ENCODE measurements at places on chromosomes 7 and 10.

GRCh38 chr7:22129166-22129565 is 183.5 kb upstream of the CDCA7L start:
- DNase-seq, result no peak
- no peaks in the 10 kb centered on the region for H3K27me3 ChIP-seq
- no peak overlapping the region for H3K4me3 ChIP-seq
- H3K36me3 ChIP-seq, result no peaks in the 10 kb centered on the region
- no peaks in the 10 kb centered on the region for H3K4me1 ChIP-seq

GRCh38 chr10:94075506-94075905 is 81.8 kb downstream of the PLCE1 start:
- no peak overlapping the region for H3K27ac ChIP-seq
- H3K4me3 ChIP-seq, result no peak overlapping the region
- H3K27me3 ChIP-seq, result no peaks in the 10 kb centered on the region
- H3K36me3 ChIP-seq, result no peaks in the 10 kb centered on the region

DNA sequence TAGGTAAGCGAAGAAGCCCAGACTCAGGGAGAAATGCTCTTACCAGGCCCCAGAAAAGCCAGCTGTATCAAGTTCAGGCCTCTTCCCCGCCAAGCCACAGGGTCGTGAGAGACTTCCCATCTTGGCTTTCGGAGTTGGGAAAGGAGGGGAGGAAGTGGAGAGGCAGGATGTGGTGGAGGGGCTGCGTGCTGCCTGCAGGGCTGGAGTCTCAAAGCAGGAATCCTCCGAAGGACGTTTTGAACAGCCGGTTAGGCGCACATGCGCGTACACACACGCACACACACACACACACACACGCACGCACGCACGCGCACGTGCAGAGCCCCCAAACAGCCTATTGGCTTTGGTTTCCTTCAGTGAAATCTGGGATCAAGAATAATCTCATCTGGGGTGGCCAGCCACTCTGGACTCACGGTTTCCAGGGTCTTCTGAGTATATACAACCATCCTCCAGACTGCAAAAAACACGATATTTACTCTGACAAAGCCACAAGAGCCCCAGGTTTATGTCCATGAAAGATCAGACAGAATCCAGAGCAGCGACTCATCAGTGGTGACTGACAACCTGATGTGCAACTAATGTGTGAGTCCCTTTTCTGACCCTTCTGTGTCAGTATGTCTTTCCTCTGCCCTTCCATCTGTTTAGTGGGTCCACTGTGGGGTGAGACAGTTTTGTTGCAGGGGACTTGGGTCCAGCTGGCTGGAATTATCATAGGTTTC is 115.0 kb upstream of the ZNF438 start:
- H3K27me3 ChIP-seq, result no peaks in the 10 kb centered on the region
- peak; percentile 83 for DNase-seq
- peak overlapping the region; percentile 48 for H3K27ac ChIP-seq
- peaks cover 19% of the 10 kb centered on the region for H3K4me1 ChIP-seq
- H3K36me3 ChIP-seq, result no peaks in the 10 kb centered on the region

- no peaks in the 10 kb centered on the region for H3K4me1 ChIP-seq
- no peaks in the 10 kb centered on the region for H3K27me3 ChIP-seq
- no peak for DNase-seq
- H3K4me3 ChIP-seq, result no peak overlapping the region
Observed at GRCh38 chr7:1698201-1698600, 28.1 kb downstream of the ELFN1 start.

- H3K4me1 ChIP-seq, result peaks cover 21% of the 10 kb centered on the region
- DNase-seq, result no peak
- H3K4me3 ChIP-seq, result no peak overlapping the region
- no peaks in the 10 kb centered on the region for H3K27me3 ChIP-seq
Observed at GRCh38 chr7:128132426-128133069, 101.3 kb upstream of the LRRC4 start.

DNA sequence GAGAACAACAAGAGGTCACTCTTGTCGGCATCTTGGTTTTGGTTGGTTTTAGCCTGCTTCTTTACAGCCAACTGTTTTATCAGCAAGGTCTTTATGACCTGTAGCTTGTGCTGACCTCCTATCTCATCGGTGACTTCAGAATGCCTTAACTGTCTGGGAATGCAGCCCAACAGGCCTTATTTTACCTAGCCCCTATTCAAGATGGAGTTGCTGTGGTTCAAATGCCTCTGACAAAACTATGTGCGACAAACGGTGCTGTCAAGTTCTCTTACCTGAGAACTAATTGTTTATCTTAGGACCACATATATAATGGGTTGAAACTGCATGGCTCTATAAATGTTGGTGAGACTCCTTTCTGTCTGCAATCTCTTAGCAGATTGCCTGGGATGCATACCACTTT is 35.9 kb upstream of the POT1 start:
- DNase-seq, result no peak
- H3K27ac ChIP-seq, result no peak overlapping the region
- H3K27me3 ChIP-seq, result no peaks in the 10 kb centered on the region
- H3K36me3 ChIP-seq, result no peaks in the 10 kb centered on the region
- H3K4me1 ChIP-seq, result no peaks in the 10 kb centered on the region

DNA sequence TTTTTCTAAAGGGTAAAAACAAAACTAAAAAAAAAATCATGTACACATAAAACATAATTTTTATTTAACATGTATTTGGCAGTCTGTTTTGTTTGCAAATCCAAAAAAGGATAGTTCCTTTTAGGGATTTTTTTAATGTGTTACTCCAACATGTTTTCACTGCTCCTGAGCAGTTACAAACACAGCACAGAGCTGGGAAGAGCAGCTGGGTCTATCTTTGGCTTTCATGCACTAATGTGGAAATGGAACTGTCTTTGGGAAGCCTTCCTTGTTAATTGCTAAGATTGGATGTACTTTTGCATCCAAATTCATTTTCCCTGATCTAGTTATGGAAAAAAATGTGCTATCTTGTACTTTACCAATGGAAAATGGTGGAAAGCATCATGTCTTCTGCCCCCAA is 1035.1 kb downstream of the CNTNAP2 start:
- no peak overlapping the region for H3K27ac ChIP-seq
- H3K4me1 ChIP-seq, result no peaks in the 10 kb centered on the region
- no peak overlapping the region for H3K4me3 ChIP-seq
- no peak for DNase-seq

GRCh38 chr10:67622511-67622910 is 73.5 kb downstream of the CTNNA3 start:
- no peak for DNase-seq
- no peaks in the 10 kb centered on the region for H3K27me3 ChIP-seq
- no peak overlapping the region for H3K4me3 ChIP-seq

DNA sequence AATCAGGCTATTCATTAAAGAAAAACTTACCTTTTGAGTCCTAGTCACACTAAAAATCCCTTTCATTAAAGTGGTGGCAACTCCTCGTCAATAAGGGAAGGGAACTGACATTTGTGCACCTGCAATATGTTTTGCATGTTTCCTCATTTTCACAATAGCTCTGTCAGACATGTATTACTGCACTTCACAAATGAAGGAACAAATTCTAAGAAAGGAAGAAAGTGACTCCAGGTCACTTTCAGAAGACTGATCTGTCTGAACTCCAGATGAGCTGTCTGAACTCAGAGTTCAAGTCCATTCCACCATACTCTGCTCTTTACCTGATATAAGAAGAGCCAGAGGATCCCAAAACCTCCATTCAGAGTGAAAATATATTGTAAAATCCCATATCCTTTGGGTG is 50.3 kb upstream of the GSAP start:
- no peaks in the 10 kb centered on the region for H3K36me3 ChIP-seq
- no peaks in the 10 kb centered on the region for H3K27me3 ChIP-seq
- no peaks in the 10 kb centered on the region for H3K4me1 ChIP-seq
- DNase-seq, result no peak
- no peak overlapping the region for H3K4me3 ChIP-seq

GRCh38 chr10:31956200-31956946 is 27.7 kb upstream of the ARHGAP12 start:
- H3K4me1 ChIP-seq, result no peaks in the 10 kb centered on the region
- no peak overlapping the region for H3K27ac ChIP-seq
- DNase-seq, result no peak

DNA sequence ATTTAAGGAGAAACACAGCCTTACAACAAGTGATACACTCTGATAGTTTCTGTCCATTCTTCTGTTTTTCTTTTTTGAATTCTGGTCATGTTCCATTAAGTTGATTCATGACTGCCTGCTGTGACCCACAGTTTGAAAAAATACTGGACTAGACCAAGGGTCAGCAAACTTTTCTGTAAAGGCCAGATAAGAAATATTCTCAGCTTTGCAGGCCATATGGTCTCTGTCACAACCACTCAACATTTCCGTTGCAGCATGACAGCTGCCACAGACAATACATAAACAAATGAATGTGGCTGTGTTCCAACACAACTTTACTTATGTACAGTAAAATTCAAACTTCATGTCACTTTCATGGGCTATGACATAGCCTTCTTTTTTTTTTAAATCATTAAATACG is 156.7 kb downstream of the PLXNA4 start:
- no peaks in the 10 kb centered on the region for H3K27me3 ChIP-seq
- no peak overlapping the region for H3K4me3 ChIP-seq
- DNase-seq, result no peak
- H3K4me1 ChIP-seq, result no peaks in the 10 kb centered on the region

- H3K27ac ChIP-seq, result no peak overlapping the region
- no peaks in the 10 kb centered on the region for H3K27me3 ChIP-seq
- no peaks in the 10 kb centered on the region for H3K36me3 ChIP-seq
- no peaks in the 10 kb centered on the region for H3K4me1 ChIP-seq
- peak; percentile 90 for DNase-seq
Observed at GRCh38 chr10:43040482-43041256, 36.2 kb upstream of the RET start.

DNA sequence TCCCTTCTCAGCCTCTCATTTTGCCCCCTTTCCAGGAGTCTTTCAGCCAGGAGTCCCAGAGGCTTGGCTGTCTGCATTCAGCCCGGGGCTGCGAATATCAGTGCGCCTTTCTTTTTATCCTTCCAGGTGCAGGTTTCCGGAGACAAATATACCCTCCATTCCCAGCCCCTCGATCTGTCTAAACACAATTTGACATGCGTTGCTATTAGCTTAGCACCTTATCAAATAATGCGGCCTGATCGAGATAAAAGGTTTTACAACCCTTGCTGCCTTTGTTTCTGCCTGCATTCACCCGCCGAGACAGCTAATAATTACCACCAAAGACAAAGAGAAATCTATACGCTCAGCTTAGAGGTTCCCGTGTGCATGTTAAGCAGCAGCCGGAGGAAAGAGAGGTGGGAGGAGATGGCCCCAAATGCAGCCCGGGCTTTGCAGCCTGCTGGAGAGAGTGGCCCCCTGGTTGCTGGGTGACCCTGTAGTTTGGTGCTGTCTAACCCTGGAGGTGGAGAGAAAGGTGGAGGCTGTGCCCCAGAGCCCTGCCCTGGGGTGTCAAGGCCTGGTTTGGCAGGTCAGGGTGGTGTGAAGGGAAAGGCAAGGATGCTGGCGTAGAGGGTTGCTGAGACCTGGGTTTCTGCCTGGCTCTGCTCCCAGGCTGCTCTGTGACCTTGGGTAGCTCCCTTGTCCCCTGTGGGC is 185.3 kb downstream of the RPS24 start:
- no peak overlapping the region for H3K27ac ChIP-seq
- no peak for DNase-seq
- H3K4me3 ChIP-seq, result no peak overlapping the region
- H3K4me1 ChIP-seq, result peaks cover 21% of the 10 kb centered on the region
- no peaks in the 10 kb centered on the region for H3K36me3 ChIP-seq

DNA sequence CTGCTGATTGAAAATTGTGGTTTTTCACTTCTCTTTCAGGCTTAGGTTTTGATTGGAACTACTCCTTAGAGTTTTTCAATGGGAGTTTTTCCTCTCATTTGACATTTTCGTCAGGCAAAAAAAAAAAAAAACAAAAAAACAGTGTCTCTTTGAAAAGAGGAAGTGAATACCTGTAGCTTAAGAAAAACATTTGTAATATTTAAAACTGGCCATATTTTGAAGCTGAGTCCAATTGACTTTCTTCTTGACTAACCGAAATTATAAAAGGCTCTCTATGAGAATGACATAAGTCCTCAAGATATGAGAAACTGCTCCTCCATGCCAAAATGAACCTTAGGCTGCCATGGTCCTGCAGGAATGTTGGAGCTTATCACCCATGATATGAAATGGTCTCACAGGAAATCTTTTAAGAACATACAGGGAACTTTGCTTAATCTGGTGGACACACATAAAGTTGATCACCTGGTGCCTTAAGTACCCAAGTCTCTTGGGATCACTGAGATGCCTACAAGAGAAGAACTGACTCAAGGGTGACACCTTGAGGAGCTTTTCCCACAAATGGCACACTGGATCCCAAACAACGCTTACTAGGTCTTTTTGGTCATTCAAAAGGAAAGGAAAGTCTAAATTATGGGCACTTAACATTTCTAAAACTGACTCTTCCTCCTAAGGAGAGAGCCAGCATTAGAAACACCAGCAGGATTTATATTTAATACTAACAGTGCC is 263.4 kb downstream of the CDC14C start:
- no peak for DNase-seq
- H3K4me1 ChIP-seq, result no peaks in the 10 kb centered on the region
- H3K27me3 ChIP-seq, result no peaks in the 10 kb centered on the region
- H3K36me3 ChIP-seq, result no peaks in the 10 kb centered on the region
- no peak overlapping the region for H3K4me3 ChIP-seq

GRCh38 chr7:15096853-15097252 is 194.3 kb upstream of the DGKB start:
- DNase-seq, result no peak
- no peaks in the 10 kb centered on the region for H3K4me1 ChIP-seq
- no peaks in the 10 kb centered on the region for H3K36me3 ChIP-seq
- H3K27me3 ChIP-seq, result no peaks in the 10 kb centered on the region
- H3K4me3 ChIP-seq, result no peak overlapping the region
- H3K27ac ChIP-seq, result no peak overlapping the region

GRCh38 chr7:157668884-157669767 is 332.3 kb downstream of the DNAJB6 start:
- H3K4me3 ChIP-seq, result no peak overlapping the region
- DNase-seq, result no peak
- no peak overlapping the region for H3K27ac ChIP-seq
- H3K4me1 ChIP-seq, result no peaks in the 10 kb centered on the region
- no peaks in the 10 kb centered on the region for H3K36me3 ChIP-seq

GRCh38 chr7:151552352-151553028 is 32.8 kb upstream of the RHEB start:
- no peaks in the 10 kb centered on the region for H3K27me3 ChIP-seq
- no peak overlapping the region for H3K4me3 ChIP-seq
- no peak overlapping the region for H3K27ac ChIP-seq
- no peaks in the 10 kb centered on the region for H3K36me3 ChIP-seq
- H3K4me1 ChIP-seq, result no peaks in the 10 kb centered on the region

- H3K27ac ChIP-seq, result peak overlapping the region; percentile 100
- peak overlapping the region; percentile 98 for H3K4me3 ChIP-seq
- DNase-seq, result no peak
- H3K4me1 ChIP-seq, result peaks cover 38% of the 10 kb centered on the region
- no peaks in the 10 kb centered on the region for H3K36me3 ChIP-seq
Observed at GRCh38 chr7:140923358-140924006, 1.2 kb downstream of the BRAF start.

Measured in vagina (tissue), 2 donors.